ENCODE measurements at places on chromosomes 1 and 21.
A peak's percentile ranks its signal among the peaks of the same experiment; 100 is the strongest.

DNA sequence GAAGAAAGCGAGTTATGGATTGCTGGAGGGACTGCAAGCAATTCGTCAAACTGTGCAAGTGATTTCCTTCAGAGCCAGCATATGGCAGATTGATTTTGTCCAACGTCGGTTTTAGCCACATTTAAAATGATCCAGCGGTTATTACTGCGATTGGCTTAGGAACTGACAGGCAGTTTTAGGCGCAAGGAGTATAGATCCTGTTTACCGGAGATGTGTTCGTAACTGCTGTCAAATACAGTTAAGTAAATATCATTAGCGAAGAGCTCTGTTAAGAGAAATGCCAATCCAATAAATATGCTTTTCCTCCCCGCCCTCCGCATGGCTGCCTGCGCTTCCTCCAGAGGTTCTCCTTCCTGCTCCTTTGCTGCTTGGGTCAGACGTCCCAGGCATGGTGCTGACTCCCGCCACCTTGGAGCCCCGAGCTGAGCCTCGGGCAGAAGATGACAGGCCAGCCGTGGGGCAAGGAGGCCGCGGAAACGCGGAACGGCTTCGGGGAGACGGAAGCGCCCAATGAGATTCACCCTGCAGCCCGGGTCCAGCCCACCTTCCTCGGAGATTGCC lies 9.4 kb upstream of the BARHL2 start:
- no peak for DNase-seq

GRCh38 chr1:183244466-183244865 lies 58.4 kb downstream of the LAMC2 start:
- DNase-seq = no peak

DNA sequence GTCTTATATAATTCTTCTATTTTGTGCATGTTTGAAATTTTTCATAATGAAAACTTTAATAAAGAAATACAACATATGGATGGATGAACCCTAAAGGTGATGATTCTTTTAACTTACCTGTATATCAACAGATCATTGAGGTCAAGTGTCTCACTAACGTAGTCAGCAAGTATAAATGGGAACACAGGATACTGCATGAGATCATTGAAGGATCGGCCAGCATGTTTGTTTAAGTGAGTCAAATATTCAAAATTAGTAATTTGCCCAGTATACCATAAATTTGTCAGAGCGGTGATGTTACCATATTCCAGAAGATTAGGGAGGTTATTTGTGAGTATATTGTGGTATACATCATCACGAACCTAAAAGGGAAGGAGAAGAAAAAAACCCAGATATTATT lies 71.0 kb upstream of the GNG4 start:
- no peak for DNase-seq

DNA sequence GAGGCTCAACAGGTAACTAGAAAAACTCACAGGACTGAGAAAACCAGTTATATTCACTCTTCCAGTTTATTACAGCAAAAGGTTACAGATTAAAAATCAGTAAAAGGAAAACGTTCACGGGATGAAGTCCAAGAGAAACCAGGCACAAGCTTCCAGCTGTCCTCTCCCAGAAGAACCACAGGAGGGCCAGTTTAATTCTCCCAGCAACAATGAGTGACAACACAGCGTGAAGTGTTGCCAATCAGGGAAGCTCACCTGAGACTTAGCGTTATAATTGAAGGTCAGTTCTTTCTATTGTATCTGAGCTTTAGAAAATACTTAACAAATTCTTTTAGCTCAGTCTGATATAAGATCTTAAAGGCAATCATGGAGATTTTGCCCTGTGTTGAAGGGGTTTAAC lies 65.2 kb upstream of the TNR start:
- DNase-seq = no peak

- no peak for DNase-seq
These were observed at the start of gene KCNA2 for GRCh38 chr1:110605901-110606656. Gene KCNA2 (minus strand): TSS chr1:110606358. CDS start chr1:110604782, 1,576 bp downstream.

- no peak for DNase-seq
These were observed 5.1 kb downstream of the TLCD4 start for GRCh38 chr1:95122151-95122697.

GRCh38 chr1:119748040-119748439 lies 20.7 kb downstream of the HMGCS2 start:
- no peak for DNase-seq

GRCh38 chr1:61605607-61606321 lies 119.2 kb downstream of the TM2D1 start:
- DNase-seq = no peak

DNA sequence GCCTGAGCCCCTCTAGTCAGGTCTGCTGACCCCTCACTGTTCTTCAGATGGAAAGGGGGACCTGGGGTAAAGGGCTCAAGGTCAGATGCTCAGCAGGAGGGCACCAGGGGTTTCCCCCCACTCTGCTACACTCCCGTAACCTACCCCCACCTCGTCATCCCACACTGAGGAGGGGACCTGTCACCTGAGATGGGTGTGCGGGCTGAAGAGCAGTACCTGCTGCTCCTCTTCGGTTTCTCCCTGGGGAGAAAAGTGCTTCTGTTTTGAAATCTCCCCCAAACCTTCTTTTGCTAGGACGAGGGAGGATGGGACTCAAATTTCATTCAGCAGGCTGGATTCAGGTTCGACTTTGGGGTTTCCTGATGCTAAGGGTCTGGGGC lies 65.2 kb downstream of the SYT2 start:
- DNase-seq = no peak

DNA sequence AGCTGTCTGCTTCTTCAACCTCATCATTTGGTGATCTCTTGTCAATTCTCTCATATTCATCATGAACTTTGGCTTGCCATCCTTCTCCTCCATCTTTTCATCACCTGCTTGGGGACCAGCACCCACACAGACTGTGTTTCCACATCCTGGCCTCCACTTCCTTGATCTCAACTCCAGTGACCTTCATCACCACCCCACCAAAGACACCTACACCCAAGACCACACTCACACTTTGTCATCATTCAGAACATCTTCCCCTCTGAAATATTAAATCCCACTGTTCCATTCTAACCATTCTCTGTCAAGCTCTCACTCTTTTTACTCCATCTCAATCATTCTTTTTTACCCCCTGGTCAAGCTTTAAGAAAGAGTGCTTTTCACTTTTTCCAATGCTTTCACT lies 115.5 kb upstream of the VAV3 start:
- no peak for DNase-seq

GRCh38 chr1:114559356-114559755 lies 22.1 kb downstream of the BCAS2 start:
- DNase-seq = no peak

DNA sequence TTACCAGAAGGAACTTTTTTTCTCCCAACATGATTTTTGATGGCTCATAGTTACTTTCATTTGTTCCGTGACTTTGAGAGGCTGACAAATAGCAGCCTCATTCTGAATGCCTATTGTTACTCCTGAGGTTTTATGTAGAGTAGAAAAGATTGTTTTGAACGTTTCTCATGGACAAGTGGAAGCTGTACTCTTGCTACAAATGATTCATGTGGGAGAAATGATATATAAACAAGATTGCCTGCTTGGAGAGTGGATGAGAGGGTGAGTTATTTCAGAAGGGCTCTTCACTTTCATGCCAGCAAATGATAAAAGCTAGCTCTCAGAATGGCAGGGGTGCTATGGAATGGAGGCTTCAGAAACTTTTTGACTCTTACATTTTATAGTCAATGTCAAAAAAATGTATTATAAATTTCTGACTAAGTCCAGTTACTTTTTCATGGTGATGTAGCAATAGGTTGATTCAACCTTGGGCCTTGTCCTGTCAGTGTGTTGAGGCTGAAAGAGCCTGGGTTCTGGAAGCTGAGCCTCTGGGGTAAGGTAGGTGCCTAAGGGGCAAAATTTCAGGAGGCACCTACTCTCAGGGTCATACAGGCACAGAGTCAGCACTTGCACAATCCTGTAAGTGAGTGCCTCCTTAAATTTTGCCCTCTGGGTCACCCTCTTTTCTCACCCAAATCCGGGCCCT lies 19.4 kb downstream of the JUN start:
- no peak for DNase-seq

DNA sequence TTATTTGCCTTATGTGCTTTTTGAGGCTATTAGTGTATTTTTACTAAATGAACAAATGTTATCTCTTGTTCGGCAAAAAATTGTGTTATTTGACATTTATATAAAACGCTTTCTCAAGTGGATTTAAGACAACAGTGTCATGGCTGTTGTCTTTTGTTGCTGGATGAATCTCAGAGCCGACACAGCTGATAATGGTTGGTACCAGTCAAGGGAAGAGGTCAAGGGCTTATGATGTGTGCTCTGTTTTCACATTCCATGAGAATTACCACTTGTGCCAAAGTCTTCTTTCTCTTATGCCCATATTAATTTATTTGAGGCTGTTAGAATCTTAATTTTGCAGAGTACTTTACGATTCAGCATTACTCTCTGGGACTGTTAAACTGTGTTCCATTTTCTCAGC lies 17.9 kb upstream of the CD101 start:
- no peak for DNase-seq

GRCh38 chr1:966704-967300 lies 520 bp downstream of the PLEKHN1 start:
- DNase-seq = peak; percentile 80

GRCh38 chr1:185739967-185740366 lies 5.8 kb downstream of the HMCN1 start:
- no peak for DNase-seq

- DNase-seq = no peak
These were observed 11.0 kb downstream of the WLS start for GRCh38 chr1:68221001-68221979.

- DNase-seq = no peak
These were observed 3.2 kb downstream of the ZFYVE9 start for GRCh38 chr1:52145137-52145536.

DNA sequence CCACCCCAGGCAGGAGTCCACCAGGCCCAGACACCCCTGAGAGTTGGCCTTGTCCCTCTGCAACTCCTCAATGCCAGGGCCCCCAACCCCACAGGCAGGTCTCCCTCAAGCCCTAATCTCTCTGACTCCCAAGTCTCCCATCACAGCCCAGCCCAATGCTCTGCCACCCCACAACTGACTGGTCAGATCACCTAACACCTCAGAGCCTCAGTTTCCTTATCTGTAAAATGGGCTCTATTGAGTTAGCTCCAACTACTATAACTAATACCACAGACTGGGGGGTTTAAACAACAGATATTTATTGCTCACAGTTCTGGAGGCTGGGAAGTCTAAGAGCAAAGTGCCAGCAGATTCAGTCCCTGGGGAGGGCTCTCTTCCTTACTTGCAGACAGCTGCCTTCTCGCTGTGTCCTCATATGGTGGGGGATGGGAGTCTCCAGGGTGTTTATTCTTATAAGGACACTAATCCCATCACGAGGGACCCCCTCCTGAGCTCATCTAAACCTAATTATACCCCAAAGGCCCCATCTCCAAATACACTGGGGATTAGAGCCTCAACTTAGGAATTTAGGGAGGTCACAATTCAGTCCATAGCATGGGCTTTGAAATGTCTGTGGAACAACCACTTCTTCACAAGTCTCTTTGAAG lies 34.9 kb upstream of the ZC3H12A start:
- no peak for DNase-seq

- no peak for DNase-seq
These were observed 48.7 kb downstream of the SPAG17 start for GRCh38 chr1:118136187-118136941.

- DNase-seq = no peak
These were observed 166.7 kb downstream of the UCK2 start for GRCh38 chr1:165994107-165994506.

DNA sequence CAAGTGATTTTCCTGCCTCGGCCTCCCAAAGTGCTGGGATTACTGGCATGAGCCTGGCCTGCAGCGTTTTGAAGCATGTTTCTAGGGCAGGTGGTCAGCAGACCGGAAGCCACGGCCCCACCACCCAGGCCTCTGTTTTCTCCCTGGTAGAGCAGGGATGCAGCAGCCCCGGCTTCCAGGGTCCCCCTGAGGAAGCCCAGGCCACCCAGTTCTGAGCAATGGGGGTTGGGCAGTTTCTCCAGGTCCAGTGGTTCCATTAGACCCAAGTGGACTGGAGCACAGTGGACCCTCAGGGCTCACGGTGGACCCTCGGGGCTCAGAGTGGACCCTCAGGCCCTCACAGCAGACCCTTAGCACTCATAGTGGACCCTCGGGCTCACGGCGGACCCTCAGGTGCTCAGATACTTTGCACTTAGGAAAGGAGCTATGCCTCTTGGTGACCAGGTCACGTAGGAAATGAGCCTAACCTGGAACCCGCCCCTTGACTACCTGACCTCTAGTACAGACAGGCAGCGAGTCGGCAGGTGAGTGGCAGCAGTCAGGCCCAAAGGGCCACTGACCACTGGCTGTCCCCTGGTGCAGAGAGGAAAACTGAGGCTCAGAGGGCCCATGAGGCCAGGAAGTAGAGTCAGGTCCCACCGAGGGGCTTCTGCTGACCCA lies 4.6 kb upstream of the FNDC10 start:
- no peak for DNase-seq

- no peak for DNase-seq
These were observed 74.3 kb downstream of the SIPA1L2 start for GRCh38 chr1:232555494-232556210.

- DNase-seq = no peak
These were observed 13.6 kb upstream of the RGS4 start for GRCh38 chr1:163055531-163055930.

DNA sequence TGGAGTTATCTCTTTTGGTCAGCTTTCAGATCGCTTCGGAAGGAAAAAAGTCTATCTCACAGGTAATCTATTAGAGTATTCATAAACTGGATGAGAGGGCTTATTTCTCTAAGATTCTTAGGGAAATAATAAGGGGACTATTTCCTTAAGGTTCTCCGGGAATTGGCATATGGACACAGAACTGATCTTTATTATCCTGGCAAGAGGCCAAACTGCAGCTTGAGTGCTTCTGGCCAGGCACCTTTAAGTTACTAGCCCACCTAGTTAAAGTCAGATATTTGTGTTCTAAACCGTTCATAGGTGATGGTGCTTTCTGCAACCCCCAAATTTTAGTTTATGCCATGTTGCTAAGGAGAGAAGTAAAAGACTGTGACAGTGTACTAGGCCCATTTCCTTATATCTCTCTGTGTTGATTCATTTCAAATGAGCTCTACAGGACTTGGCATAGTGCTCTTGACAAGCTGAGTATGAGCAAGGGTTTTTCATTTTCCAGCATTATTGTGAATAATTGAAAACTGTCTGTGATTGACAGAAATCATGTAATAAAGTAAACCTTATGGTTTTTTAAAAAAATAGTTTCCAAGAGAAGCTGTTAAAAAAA lies 43.4 kb downstream of the SLC22A15 start:
- no peak for DNase-seq

DNA sequence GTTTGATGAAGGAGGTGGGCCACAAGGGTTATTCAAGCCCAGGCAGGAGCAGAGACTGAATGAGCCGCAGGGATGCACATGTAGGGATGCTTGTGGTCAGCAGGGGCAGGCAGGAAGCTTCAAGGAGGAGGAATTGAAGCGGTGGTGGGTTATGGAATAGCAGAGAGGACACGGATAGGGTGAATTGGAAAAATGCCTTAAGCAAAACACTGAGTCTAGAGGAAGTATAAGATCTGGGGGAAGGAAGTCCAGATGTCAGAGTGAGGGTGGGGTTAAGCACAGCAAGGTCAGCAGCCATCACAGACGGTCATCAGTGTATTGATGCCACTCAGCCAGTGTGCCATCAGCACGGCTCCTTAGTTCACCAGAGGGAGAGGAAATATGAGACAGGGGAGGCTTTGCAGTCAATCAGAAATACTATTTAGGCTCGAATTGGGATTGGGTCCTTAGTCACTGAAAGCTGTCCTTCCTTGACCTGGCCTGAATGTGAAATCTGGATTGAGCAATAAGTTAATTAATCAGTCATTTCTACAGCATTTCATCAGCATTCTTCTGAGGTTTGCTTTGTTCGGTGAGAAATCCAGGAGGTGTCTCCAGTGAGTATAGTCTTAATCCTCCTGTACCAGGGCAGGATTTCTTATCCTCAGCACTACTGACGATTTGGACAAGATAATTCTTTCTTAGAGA lies 6.0 kb upstream of the LCE1F start:
- DNase-seq = no peak
